Suppressor macrophage treated with lipopolysaccharide for 4 hours (primary cell): ENCODE measurements at places on chromosomes 1 and 21.

- DNase-seq = no peak
Measured at GRCh38 chr1:12078575-12078937, 15.5 kb downstream of the TNFRSF8 start.

DNA sequence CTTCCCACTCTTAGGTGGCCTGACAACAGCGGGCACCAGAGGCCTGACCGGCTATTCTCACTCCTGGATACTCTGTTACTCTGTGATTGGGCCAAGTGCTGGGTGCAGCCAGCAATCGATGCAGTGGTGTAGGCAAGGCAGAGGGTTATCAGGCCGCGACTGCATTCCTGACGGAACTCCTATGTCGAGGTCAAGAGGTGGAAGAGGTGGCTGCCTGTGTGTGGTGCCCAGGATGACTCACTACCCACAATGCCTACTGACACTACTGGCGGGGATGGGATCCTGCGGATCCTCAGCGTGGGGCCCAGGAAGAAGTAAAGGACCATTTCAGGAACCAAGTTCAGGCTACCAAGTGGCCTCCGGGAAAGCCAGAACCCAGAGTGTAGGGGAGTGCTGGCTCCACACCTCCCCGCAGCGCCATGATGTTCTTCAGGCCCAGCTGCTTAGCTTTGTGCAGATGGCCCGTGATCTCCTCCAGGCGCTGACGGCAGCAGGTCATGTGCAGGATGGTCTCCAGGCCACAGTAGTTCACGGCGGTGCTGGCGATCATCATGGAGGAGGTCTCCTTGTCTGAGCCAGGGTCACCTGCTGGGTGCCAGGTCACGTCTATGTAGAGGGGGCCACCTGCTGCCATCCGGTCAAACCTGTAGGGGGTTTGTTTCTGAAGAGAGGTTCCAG is 4.9 kb downstream of the MTHFR start:
- no peak for DNase-seq

- DNase-seq = no peak
Measured at GRCh38 chr21:21286170-21286798, 288.1 kb downstream of the NCAM2 start.

GRCh38 chr1:42423681-42424080 is 32.1 kb downstream of the ZMYND12 start:
- no peak for DNase-seq

GRCh38 chr1:115408533-115408932 is 70.5 kb upstream of the NGF start:
- DNase-seq = no peak

DNA sequence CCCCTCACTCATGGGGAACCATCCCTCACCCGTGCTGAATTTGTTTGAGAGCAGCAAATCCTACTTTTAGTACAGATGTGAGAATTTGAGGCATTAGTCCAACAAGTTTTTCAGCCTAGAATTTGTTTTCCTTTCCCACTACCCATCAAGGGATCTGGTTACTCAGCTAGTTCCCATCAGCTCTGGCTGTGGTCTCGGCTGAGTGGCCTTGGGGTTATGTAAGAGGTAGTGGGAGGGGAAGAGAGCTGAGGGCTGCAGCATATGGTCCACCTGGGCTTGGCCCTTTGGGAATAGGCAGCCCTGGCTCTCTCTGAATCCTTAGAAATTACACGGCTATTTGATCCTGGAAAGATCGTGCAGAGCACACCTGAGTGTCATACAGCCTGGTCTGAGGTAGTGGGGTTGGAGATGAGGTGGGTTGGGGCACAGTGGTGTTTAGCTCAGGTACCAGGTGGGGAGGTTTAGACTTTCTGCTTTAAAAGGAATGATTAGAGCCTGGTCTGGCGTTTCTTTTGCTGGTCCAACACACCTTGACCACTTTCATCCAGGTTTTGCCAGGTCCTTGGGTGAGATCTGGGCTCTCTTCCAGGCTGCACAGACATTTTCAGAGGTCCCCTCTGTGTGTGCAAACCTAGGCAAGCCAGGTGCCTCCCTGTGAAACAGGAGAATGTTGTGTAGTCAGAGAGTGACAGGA is 4.2 kb downstream of the GSTM4 start:
- DNase-seq = peak; percentile 28
